ENCODE measurements at places on chromosomes 12 and 14. TPM values are rescaled to one million over a fixed set of nuclear protein-coding genes. Genes with fewer than 3 reads are reported as not detected.

PPP1R12A gene
- total RNA-seq = 41.5 TPM

CCDC85C gene
- 18.8 TPM for total RNA-seq

CLEC4D gene
- total RNA-seq = not detected

DTX3 gene
- total RNA-seq = 13.3 TPM

PIP4P1 gene
- total RNA-seq = 23.7 TPM

TECPR2 gene
- 14.3 TPM for total RNA-seq

GUCY2C gene
- 0.11 TPM for total RNA-seq

ACOT4 gene
- 1.0 TPM for total RNA-seq

ARID2 gene
- 32.1 TPM for total RNA-seq
